ENCODE measurements at places on chromosomes 3 and 15. TPM values are rescaled to one million over a fixed set of nuclear protein-coding genes. Genes with fewer than 3 reads are reported as not detected.

The NEO1 gene
- total RNA-seq, result 80.1 TPM

DNA sequence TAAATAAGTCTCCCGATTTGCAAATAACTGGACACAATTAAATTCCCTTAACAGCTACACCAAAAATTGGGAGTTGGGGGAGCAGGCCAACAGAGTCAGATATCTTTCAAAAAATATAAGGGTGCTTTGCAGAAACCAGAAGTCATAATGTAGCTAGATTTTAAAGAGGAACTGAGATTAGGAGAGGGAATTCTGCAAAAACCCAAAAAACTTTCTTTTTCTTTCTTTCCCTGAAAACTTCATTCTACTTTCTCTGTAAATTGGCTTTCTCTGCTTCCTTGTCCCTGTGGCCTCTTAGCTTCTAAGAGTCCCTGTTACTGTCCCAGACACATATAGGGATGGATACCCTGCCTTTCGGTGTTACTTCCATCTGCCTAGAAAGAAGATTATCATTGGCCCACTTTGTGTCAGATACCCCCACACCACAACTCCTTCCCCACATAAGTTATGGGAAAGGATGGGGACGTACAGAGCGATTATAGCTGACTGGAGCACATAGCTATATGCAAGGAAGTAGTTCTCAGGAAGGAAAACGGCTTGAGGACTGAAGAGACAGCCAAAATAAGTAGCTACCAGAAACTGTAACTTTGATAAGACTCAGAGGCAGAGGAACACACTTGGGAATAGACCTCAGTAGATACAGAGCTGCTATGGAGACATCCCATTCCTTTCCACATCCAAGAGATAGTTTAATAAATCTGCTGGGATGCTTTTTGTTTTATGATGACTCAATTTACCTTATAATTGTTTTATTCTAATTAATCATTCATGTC is 129.1 kb upstream of the TGFBR2 start:
- H3K36me3 ChIP-seq, result peaks cover 5% of the 10 kb centered on the region
- DNase-seq, result no peak
- H3K4me1 ChIP-seq, result no peaks in the 10 kb centered on the region
- H3K4me3 ChIP-seq, result no peak overlapping the region

DNA sequence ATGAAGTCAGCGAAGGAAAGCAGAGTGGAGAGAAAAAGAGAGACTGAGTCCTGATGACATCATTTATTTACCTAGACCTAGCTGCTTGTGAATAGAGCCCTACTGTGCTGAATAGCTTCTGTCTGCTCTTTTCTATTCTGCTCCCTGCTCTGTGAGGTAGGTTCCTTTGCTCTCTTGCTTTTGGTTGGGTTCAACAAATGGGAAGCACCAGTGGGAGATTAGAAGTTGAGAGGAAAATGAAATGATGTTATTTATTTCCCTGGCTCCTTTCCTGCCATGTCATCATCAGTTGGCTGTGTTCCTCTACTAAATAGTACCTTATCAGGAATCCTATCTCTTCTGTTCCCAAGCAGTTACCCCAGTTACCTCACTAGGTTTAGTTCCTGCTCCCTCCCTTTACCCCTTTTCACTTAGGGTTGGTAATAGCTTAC is 23.5 kb downstream of the DTWD1 start:
- no peak overlapping the region for H3K4me3 ChIP-seq
- no peak for DNase-seq
- H3K27me3 ChIP-seq, result no peaks in the 10 kb centered on the region
- peaks cover 10% of the 10 kb centered on the region for H3K36me3 ChIP-seq
- H3K27ac ChIP-seq, result peak overlapping the region; percentile 73

DNA sequence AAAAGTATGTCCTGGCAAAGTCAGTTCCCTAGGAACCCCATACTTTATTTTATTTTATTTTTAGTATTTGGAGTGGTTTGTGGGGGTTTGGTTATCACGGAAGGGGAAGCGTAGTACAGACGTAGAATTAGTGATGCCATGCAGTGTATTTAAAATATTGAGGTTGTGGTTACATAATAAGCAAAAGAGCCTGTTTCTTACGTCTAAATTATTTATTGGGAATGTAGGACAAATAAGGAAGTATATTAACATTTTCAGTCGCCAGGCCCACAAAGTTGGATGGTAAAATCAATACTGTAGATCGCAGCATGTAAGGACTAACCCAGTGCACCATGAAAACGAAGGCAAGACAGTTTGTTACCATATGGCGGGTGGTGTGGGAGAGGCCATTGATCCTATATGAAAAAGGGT is 558 bp downstream of the DTWD1 start:
- H3K4me1 ChIP-seq, result peaks cover 45% of the 10 kb centered on the region
- H3K27me3 ChIP-seq, result no peaks in the 10 kb centered on the region
- no peak for DNase-seq

- no peaks in the 10 kb centered on the region for H3K36me3 ChIP-seq
- DNase-seq, result no peak
- H3K27me3 ChIP-seq, result no peaks in the 10 kb centered on the region
- no peak overlapping the region for H3K4me3 ChIP-seq
- no peak overlapping the region for H3K27ac ChIP-seq
Observed at GRCh38 chr3:39000008-39000450, 51.7 kb downstream of the SCN11A start.

- H3K27ac ChIP-seq, result no peak overlapping the region
- no peak overlapping the region for H3K4me3 ChIP-seq
- H3K4me1 ChIP-seq, result peaks cover 7% of the 10 kb centered on the region
- H3K27me3 ChIP-seq, result no peaks in the 10 kb centered on the region
- H3K36me3 ChIP-seq, result peaks cover 11% of the 10 kb centered on the region
Observed at GRCh38 chr3:157423337-157423736, 13.3 kb upstream of the PTX3 start.

- H3K27ac ChIP-seq, result no peak overlapping the region
- H3K27me3 ChIP-seq, result peaks cover 6% of the 10 kb centered on the region
- peaks cover 14% of the 10 kb centered on the region for H3K36me3 ChIP-seq
Observed at GRCh38 chr3:149967086-149967685, 3.5 kb downstream of the PFN2 start.

- H3K4me1 ChIP-seq, result peaks cover 27% of the 10 kb centered on the region
- H3K4me3 ChIP-seq, result no peak overlapping the region
- H3K27me3 ChIP-seq, result no peaks in the 10 kb centered on the region
- no peak overlapping the region for H3K27ac ChIP-seq
- peaks cover 3% of the 10 kb centered on the region for H3K36me3 ChIP-seq
Observed at GRCh38 chr3:185696039-185696438, 109.9 kb downstream of the SENP2 start.

The SUMF1 gene
- 11.1 TPM for total RNA-seq

- DNase-seq, result no peak
- H3K4me1 ChIP-seq, result peaks cover 24% of the 10 kb centered on the region
- H3K36me3 ChIP-seq, result no peaks in the 10 kb centered on the region
- no peak overlapping the region for H3K4me3 ChIP-seq
- H3K27me3 ChIP-seq, result no peaks in the 10 kb centered on the region
Observed at GRCh38 chr3:130851277-130851676, 42.6 kb upstream of the ATP2C1 start.
